ENCODE measurements at places on chromosomes 3 and 15.

- peak; percentile 24 for DNase-seq
Measured at GRCh38 chr3:141830508-141830907, 45.9 kb upstream of the ATP1B3 start.

GRCh38 chr15:45083223-45083622 is 30.7 kb downstream of the DUOX2 start:
- DNase-seq, result no peak

DNA sequence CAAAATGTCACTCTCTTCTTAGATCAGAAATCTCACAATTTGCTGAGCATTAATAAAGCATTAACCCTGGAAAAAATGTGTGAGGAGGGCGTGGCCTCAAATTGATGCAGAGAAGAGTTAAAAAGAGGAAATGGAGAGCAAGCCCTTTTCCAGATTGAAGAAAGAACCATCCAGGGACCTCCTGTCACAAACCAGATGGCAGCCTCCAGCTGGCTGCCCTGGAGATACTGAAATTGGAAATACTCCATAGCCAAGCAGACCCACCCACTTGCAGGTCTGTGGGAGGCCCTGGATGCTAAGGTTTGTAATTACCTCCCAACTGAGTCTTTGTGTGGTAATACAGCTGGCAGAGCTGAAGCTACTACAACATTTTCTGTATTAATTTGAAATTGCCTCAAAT is 214.9 kb downstream of the IL20RB start:
- no peak for DNase-seq

DNA sequence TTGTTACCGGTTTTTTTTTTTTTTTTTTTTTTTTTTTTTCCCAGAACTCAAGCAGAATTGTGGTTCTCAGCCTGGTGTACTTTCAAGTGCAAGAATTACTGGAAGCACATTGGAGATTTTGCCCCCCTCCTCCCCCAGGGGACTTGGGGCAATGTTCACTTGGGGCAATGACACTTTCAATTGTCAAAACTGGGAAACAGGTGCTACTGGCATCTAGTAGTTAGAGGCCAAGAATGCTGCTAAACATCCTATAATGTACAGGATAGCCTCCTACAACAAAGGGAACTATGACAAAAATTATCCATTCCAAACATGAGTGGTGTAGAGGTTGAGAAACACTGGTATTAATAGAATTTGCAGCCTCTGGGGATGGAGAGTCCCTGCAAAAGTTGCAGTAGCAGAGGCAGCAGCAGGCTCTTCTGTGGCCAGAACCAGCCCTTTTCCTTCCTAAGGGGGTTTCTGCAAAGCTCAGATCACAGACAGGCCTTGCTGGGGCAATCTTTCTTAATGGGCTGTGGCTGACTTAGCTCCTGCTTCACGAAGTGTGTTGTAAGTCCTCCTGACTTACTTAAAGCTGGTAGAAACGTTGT is 144.3 kb upstream of the MRPS22 start:
- DNase-seq, result no peak
